Activated naive CD4-positive, alpha-beta T cell treated with anti-CD3 and anti-CD28 coated beads for 36 hours (primary cell): ENCODE measurements at places on chromosomes 1 and 21.

- DNase-seq, result no peak
Observed at GRCh38 chr1:16248603-16249516, 11.9 kb upstream of the CPLANE2 start.

DNA sequence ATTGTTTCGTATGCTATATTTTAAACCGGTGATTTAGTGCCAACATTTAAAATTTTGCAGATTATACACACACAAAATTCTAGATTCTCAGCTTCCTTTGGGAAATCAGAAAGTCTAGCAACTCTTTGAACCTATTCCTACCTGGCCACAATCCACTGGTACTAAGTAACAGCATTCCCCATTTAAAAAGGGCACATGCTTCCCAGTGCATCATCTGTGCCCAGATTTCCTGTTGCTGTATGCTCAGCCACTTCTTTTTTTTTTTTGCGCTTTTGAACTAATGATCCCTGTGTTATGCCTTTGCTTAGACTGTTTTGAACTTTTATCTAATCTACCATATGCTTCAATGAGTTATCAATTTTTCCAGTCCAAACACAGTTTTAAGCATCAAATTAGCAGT is 548.4 kb downstream of the PLPP3 start:
- no peak for DNase-seq

DNA sequence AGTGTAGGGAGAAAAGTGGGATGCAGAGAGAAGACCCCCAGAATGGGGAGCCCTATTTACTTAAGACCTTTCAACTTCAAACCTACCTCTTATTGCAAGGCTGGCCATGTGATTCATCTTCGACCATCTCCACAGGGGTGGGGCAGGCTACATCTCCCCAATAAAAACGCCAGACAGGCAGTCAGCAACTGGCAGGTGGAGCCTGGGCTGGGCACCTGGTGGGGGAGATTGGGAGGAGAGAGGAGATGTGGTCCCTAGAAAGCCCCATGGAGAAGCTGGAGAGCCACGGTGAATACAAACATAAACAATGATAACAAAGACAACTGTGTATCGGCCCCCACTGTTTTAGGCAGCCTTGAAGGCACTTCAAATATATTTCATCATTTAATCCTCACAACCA is 336.7 kb upstream of the PROX1 start:
- DNase-seq, result no peak

GRCh38 chr1:65418522-65419185 is 1.8 kb upstream of the LEPR start:
- DNase-seq, result no peak

DNA sequence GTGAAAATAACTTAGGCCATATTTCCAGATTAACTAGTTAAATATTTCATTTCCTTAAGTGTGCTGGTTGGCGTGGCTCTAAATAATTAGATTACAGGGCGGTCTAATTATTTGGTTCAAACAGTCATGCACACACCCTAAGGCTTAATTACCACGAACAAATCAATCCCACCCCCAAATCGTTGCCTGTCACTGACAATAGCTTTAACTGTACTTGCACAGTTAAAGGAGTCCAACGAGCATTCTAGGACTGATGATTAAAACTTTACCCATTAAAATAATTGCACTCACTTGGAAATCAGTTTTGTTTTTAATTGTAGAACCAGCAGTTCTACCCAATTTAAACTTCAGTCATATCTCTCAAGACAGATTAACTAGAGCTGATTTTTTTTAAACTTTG is 1.5 kb upstream of the POU2F1 start:
- DNase-seq, result no peak

- DNase-seq, result no peak
Observed at GRCh38 chr1:218817071-218817470, 356.6 kb upstream of the LYPLAL1 start.
